Muscle of arm (tissue), 14 donors: ENCODE measurements at places on chromosomes 3 and 15. TPM values are rescaled to one million over a fixed set of nuclear protein-coding genes. Genes with fewer than 3 reads are reported as not detected.

Gene COL6A5
- 0.29 TPM for polyA plus RNA-seq

Gene DLL4
- polyA plus RNA-seq, result 16.0 TPM

Gene FANCD2OS
- polyA plus RNA-seq, result 0.56 TPM

Gene ROBO2
- 5.7 TPM for polyA plus RNA-seq

Gene SERPINI2
- polyA plus RNA-seq, result 0.13 TPM

Gene LSG1
- polyA plus RNA-seq, result 25.1 TPM

DNA sequence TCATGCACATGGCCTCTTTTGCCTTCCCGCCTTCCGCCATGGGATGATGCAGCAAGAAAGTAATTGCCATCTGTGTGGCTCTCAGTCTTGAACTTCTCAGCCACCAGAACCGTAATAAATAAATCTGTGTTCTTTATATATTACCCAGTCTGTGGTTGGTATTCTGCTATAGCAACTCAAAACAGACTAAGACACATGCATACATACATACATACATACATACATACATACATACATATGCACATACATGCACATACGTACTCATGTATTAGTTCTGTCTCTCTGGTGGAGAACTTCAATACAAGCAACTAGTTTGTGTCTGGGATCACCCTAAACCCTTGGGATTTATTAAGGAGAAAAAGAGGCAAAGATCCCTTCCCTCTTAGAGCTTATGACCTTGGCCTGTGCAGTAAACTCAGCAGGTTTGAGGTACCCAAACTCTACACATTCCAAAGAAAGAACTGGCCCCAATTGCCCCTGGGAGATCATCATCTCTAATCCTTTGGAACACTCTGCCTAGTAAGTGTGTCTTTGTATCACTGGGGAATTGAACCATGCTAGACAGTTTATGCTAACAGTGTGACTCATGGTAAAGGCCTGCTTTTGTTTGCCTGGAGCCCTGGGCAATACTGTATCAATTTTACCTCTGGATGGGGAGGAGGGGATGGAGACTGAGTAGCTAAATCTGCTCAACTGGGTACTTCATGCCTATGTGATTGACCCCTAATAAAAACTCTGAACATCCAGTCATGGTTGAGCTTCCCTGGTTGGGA lies 115.6 kb upstream of the LMCD1 start:
- no peak for DNase-seq

- DNase-seq, result peak; percentile 96
These were observed 65.8 kb downstream of the AAGAB start for GRCh38 chr15:67188551-67189218.

DNA sequence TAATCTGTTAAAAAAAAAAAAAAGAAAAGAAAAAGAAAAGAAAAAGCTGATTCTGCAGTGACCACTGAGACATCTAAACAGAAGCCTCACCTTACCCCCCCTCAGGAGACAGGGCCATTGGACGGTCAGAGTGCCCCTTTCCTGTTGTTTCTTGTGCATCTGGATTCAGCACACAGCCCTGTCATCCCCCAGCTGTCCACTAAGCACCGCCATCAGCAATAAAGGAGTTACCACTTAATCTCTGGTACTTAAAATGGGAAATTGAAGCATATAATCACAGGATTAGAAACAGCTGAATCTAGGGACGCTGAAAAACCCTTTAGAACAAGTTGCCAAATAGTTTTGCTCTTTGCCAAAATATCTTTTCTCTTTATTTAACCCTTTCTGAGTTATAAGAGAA lies 62.5 kb downstream of the TRIM69 start:
- no peak for DNase-seq

DNA sequence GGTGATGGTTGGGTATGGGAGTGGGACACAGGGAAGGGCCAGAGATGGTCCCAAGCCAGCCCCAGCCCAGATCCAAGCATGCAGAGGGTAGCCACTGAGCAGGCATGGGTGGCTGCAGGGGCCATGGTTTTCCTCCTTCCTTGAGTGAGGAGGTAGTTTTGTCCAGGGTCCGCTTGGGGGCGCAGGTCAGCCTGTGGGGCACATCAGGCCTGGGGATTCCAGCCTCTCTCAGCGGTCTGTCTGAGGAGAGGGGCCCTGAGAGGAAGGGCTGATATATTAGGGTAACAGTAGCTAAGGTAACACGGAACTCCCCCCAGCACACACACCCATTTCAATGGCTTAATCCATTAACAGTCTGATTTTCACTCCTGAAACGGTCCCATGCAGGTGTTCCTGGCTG lies 22.7 kb upstream of the LCTL start:
- no peak for DNase-seq

DNA sequence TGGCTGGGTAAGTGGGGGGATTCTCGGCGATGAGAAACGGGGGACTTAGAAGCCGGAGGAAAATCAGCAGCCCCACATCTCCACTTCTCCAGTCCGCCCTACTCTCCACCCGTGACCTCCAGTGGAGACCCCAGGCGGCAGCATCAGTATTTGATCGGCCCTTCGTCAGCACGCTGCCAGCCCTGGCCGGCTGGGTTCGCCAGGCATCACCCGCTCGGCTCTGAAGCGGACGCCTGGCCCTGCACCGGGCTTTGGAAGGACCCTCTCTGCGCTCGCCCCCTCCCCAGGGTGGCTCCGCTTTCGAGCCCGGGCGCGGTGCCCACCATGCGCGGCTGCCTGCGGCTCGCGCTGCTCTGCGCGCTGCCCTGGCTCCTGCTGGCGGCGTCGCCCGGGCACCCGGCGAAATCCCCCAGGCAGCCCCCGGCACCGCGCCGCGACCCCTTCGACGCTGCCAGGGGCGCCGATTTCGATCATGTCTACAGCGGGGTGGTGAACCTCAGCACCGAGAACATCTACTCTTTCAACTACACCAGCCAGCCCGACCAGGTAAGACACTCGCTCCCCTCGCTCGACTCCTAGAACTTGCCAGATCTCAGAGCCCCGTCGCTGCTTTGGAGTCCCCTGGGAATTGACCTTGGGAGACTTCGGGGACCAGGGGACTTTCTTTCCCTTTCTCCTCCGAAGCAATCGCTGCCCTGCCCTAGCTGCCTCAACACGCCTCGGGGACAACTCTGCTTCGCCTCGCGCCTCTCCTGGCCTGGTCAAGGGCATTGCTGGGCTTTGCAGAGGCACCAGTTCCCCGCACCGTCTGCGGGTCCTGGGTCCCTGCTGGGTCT lies 561 bp downstream of the SIDT1 start:
- peak; percentile 14 for DNase-seq

DNA sequence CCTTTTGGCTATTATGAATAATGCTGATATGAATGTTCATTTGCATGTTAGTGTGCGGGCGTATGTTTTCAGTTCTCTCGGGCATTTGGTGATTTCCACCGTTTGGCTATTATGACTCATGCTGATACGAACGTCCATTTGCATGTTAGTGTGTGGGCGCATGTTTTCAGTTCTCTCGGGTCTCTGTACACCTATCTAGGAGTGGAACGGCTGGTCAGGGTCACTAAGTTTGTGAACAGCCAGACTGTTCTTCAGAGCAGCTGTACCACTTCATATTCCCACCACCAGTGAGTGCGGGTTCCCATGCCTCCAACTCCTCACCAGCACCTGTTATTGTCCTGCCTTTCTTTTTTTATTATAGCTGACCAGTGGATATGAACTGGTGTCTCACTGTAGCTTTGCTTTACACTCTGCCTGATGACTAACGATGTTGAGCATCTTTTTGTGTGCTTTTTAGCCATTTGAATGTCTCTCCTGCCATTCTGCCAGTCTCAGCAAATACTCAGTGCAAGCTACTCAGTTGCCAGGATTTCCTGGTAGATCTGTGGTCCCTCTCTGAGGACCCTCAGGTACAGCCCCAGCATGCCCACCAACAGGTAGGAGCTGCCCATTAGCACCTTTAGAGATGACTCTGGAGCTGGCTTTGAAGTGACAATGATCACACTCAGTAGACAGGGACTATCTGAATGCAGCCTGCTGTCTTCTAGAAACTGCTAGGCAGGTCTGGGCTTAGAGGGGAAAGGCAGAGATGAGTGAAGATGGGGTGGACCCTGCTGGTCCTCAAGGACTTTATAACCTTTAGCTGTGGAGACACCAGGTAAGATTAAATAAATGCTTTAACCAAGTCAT lies 141.1 kb downstream of the XXYLT1 start:
- DNase-seq, result no peak

DNA sequence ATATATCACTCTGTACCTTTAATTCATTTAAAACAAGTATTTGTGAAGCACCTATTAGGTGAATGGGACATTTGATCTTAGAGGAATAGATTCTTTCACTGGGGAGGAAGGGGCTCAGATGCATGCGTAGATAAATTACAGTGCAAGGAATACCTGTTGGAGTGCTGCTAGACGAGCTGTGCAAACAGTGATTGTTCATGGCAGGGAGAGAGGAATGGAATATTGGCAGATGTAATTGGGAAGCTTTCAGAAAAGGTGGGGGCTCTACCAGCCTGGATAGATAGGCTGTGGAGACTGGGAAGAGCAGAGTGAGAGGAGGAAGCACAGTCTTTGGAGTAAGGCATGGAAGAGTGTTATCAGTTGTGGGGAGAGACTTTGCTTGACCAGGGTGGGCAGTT lies 116.8 kb downstream of the AKAP13 start:
- DNase-seq, result no peak

- no peak for DNase-seq
These were observed 9.2 kb downstream of the SNAP23 start for GRCh38 chr15:42504631-42505030.

DNA sequence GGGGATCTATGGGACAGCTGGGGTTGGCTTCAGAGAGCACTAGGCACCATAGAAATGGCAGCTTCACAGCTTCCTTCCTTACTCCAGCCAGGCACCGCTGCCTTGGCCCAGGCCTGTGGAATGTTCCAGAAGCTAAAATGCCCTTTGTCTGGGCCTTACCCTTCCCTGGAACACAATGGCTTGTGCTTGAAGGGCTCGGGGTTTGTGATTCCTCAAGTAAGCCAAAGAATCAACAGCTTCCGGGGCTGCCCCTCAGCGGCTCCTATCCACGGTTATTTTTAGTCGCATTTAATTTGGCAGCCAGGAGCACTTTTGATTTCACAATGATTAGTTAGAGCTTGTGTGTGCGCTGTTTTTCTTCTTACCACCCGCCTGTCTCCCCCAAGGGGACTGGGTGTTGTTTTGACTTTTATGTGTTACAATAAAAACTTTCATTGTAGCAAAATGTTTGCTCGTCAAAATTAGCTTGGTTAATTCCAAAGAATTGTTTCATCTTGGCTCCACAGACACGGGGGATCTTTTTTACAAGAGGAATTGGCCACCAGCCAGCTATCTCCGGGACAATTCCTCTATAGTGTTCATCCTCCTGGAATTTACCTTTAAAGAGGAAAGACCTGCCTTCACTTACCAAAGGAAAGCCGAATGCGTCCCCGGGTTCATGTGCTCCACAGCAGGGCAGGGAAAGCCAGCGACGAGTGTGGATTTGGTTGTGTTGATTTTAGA lies 73.8 kb downstream of the TLE3 start:
- DNase-seq, result peak; percentile 25

DNA sequence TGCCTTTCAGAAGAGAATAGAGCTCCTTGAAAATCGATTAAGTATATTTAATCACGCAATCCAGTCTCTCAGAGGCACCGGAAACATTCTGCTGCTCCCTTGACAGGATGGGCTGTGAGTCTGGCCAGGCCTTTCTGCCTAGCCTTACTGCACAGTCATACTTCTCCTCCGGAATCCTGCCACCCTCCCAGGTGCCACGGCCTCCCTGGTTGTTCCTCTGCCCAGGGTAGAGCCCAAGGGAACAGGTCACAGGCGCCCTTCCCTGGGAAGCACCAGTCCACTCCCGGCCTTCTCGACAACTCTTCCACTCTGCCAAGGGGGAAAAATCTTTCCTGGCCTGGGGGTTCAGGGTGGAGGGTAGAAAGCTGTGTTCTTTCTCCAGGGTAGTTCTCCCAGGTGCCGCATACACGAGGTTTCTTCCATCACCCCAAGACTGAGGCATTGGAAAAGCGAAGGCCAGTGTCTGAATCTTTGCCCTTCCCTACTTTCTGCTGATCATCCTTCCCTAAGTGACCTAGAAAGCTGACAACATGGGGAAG lies 17.4 kb upstream of the SYNM start:
- DNase-seq, result no peak
